ENCODE measurements at places on chromosomes 2 and 18.
A peak's percentile ranks its signal among the peaks of the same experiment; 100 is the strongest.

GRCh38 chr18:58211510-58211909 is 167.5 kb downstream of the NEDD4L start:
- DNase-seq, result no peak

GRCh38 chr2:99420031-99420430 is 69.8 kb downstream of the REV1 start:
- no peak for DNase-seq

DNA sequence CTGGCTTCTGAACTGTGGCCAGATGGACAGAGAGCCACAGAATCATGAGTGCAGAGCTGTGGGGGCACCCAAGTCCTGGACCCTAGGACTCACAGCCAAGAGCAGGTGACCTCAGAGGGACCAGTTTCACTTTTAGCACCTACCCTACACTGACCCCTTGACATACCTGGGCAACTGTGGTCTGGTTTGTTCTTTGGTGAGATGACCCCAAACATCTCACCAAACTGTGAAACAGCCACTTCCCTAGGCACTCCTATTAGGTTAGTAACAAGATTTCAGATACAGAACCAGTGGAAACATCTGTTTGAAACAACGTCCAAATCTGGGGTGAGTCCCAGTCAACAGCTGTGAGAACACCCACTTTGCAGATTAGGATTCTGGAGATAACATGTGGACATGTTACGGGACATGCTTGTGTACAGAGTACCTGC is 1.9 kb upstream of the ZFP36L2 start:
- DNase-seq, result no peak

DNA sequence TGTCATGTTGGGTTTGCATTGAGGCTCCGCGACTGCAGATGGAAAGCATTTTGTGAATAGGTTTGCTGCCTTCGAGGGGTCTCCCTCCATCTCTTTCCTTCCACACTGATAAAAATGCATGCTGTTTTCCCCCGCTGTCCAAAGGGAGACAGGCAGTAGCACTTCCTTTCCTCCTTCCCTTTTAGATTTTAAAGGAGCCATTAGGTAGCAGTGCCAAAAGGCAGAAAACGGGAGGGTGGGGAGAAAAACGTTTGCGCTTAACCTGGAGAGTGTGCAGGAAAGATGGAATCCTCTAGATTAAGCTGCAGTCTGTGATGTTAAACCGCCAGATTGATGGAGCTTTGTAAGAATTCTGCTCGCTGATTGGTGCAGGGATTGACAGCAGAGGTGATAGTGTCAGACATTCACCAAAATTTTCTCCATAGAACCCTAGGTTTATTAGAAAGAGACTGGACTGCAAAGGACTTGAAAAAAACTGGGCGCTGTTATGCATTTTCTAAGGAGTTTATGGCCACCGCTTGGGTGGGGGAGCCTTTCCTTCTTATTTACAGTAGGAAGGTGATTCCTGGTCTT is 688 bp downstream of the MAPRE2 start:
- DNase-seq, result no peak

DNA sequence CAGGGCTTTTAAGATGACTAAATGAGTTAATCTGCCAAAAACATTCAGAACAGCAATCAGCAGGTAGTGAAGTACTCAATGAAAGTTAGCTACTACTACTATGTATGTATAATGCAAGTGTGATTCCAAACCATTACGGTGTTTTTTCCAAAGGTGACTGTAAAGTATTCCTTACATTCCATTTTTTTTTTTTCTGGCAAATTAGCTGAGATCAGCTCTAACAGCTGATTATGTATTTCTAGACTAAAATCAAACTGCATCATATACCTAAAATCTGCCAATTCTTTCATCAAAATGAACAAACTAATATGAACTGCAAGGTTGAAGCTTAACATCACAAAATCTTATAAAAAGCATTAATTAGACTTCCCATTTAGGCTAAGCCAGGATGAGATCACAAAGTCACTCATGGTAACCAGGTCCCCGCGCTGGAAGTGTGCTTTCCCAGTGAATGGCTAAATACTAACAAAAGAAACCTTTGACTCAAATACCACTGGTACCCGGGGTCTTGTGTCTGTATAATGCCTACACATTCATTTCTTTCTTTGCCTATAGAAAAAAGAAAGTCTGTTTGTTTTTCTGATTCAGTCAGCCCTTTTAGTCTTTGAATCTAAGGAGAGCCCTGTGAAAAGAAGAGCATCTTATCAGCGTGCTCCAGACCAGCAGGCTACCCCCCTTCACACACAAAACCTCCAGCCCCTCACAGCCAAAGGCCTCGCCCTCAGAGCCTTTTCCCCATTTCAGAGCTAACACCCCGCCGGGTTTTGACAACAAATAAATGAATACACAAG is 88.3 kb downstream of the RBMS1 start:
- no peak for DNase-seq

GRCh38 chr18:59729781-59730180 is 32.6 kb upstream of the CCBE1 start:
- DNase-seq, result no peak

GRCh38 chr2:222903234-222904220 is 42.7 kb downstream of the ACSL3 start:
- DNase-seq, result peak; percentile 22

- DNase-seq, result no peak
These were observed 36.2 kb downstream of the TLK1 start for GRCh38 chr2:171124541-171124940.

GRCh38 chr2:18848646-18849045 is 259.3 kb upstream of the NT5C1B start:
- no peak for DNase-seq

DNA sequence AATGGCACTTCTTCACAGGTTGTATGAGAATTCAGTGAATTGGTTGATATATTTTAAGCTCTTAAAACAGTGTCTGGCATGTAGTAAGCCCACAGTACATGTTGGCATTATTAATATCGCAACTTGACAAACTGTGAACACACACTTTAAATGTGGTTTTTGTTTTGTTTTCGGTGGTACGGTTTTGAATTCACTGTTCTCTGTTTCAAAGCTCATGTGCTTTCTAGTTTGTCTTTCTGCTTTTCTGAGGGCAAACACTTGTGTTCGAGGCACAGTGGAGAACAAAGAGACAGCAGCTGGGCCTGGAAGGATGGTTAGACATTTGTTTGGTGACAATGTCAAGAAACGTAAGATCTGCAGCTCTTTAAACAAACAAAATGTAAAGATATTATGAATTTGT is 276.5 kb upstream of the MC4R start:
- no peak for DNase-seq

GRCh38 chr2:120761911-120762310 is 26.2 kb downstream of the GLI2 start:
- no peak for DNase-seq

- no peak for DNase-seq
These were observed 32.7 kb downstream of the ALMS1 start for GRCh38 chr2:73418343-73418742.

- no peak for DNase-seq
These were observed 7.3 kb downstream of the GATA6 start for GRCh38 chr18:22176420-22177326.

DNA sequence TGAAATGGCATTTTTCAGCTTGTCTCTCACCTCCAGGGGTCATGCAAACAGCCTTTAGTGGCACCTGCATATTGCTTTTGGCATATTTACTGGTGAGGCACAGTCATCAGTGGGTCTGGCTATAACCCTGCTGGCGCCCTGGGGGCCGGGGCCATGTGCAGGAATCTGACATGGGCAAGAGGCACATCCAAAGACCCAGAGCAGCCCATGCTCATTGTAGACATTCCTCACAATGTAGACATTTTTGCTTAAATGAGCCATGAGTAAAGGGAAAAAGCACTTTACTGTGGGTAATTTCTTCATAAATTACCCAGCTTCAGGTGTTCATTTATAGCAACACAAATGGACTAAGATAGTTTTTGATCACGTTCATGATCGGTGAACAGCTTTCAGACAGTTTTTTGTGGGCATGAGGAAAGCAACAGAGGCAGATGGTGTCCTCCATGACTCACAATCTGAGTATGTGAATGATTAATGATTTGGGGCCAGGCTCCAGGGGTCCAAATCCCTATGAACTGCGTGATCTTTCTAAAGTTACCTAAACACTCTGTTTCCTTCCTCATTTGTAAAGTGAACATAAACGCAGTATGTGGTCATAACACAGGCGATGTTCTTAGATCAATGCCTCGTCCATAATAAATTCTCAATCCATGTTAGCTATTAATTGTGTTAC is 85.8 kb downstream of the LIPG start:
- DNase-seq, result no peak

GRCh38 chr2:40488101-40488601 is 36.3 kb upstream of the SLC8A1 start:
- no peak for DNase-seq

GRCh38 chr2:128525653-128526052 is 207.0 kb upstream of the HS6ST1 start:
- DNase-seq, result no peak

GRCh38 chr2:201984800-201985525 is 48.7 kb upstream of the FZD7 start:
- no peak for DNase-seq

GRCh38 chr2:197165020-197165419 is 145.6 kb downstream of the ANKRD44 start:
- no peak for DNase-seq

DNA sequence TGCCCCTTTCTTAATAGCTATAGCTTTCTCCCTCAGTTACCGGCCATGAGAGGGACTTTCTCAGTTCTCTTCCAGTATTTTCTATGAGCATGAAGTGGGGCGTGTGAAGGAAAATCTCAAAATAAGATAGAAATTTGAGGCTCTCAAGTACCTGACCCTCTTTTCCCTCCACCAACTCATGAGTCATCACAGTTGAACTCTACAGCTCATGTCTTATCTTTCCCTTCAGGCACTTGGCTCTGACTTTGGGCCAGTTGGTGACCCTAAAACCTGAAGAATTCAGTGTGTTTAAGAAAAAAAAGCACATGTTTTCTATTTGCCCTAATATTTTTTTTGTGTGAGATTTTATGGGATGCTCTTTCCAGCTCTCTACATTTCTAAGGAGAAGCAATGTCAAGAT is 896.7 kb upstream of the ZEB2 start:
- no peak for DNase-seq

DNA sequence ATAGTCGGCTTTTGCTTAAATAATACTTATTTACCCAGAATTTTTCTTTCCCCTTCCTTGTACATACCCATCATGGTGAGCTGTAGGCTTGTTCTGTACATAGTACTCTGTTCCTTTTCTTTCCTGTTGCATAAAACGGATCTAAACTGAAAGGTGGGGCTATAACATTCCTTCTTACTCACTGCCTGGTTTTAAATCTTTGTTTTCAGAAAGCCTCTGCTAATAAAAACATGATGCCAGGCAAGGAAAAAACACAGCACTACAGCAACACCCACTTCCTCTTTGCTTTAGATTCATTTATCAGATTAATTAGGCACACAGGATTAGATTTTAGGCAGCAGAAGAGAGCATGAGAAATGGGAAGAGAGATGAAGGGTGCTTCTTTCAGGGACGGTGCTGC is 19.6 kb upstream of the STON1 start:
- DNase-seq, result no peak

DNA sequence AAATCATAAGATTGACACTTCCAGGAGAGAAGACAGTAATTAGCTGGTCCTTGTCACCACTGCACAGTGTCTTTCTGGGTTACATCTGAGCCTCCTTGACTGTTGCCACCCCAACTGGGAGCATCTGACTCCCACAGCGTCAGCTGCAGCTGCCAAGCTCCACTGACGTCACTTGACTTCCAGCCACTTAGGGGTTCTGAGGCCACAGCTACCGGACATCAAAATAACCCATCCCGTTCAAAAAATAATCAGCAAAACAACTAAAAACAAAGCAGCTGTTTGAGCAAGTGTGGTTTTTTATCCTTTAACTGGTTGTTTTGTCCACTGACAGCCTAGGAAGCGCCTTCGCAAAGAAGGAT is 206.5 kb upstream of the AGAP1 start:
- DNase-seq, result no peak

GRCh38 chr2:191670076-191670475 is 7.9 kb upstream of the NABP1 start:
- no peak for DNase-seq

GRCh38 chr18:25109484-25109883 is 242.5 kb downstream of the ZNF521 start:
- DNase-seq, result no peak

All from T-helper 1 cell (primary cell).